ENCODE measurements at places on chromosomes 5 and 9. TPM values are rescaled to one million over a fixed set of nuclear protein-coding genes. Genes with fewer than 3 reads are reported as not detected.

- no peak for DNase-seq
These were observed 270.3 kb upstream of the VLDLR start for GRCh38 chr9:2351324-2351723.

DNA sequence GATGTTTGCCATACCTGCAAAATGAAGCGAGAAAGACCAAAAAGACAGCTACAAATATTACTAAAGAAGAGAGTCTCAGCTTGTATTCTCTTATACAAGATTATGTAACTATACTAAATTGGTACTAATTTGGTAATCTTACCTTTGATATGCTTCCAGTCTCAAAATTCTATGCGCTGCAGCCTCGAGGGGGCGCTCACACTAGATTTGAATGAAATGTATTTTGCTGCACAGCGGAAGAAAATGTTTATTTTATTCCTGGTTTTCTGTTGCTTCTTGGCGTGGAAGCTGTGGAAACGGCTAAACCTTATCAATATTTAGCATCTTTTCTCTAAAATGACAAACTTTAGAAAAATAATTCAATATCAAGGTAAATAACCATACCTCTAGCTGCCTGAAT, 267.0 kb upstream of the NUDT12 start:
- no peak for DNase-seq

DNA sequence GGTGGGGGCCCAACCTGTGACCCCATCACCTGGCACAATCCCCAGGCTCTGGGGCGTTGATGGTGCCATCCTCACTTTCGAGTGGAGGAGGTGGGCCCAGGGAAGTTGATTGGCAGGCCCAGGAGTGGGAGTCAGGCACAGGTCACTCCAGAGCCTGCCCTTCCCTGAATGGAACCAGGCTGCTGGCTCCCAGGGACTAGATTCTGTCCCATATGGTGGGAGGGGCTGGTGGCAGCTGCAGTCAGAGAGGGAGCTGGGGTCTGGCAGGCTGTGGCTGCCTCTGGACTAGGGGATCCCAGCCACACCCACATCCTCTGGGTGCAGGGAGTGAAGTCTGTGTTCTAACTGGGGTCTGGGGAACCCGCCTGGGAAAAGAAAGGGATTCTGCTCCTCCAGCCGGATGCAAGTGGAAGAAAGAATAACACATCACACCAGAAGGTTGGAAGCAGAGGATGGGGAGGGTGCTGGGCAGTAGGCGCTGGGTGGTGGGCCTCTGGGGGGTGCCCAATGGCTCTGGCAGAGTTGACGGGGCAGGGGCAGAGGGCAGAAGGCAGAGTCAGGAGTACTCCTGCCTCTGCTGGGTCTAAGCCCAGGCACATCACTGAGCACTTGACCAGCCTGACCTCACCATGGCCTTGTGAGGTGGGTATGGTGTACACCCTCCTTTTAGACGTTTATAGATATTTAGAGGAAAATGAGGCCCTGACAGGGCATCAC, 25.8 kb downstream of the CEL start:
- DNase-seq, result no peak

The CTSV gene
- polyA plus RNA-seq, result 11.2 TPM

The OR1N1 gene
- polyA plus RNA-seq, result not detected

All from kidney (tissue), 22 donors.